Inflammatory macrophage treated with lipopolysaccharide for 4 hours (primary cell): ENCODE measurements at places on chromosomes 6 and 20.

DNA sequence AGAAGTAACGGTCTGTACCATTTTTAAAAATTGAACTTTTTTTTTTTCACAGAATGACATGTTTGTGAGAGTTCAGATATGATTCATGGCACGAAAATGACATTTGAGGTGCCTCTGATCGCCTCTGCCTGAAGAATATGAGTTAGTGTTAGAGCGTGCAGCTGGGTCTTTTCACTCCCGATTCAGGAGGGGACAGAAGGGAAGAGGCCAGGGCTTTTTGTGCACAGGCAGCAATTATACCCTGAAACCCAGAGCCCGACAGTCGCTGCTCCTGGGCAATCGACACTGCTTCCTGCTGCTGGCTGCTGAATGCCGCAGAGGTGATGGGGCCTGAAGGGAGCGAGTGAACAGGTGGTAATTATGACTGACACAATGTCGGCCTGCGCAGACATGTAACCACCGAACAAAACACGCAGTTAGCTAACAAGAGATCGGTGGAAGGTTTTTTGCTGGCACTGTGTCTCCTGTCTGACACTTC, 652.0 kb upstream of the NOX3 start:
- no peak for DNase-seq

- DNase-seq, result no peak
Observed at GRCh38 chr6:74069089-74069581, 373.1 kb downstream of the CD109 start.

DNA sequence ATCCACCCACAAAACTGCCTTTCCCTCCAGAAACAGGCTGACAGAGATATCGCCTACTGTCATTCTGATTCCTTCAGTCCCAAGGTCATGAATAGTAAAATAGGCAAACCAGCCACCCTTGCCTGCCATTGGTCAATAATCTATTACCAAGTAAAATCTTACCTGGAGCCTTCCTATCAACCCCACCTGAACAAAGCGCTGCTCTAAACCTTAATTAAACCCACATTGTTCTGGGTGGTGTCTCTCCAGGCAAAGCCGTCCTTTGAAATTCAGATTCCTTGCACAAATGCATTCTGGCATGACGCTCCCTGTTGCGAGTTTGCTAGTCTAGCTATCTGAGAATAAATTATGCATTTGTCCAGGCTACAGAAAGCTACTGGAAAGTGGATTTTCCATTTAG, 291.6 kb upstream of the ECI2 start:
- no peak for DNase-seq

GRCh38 chr6:10740061-10740460, 7.5 kb upstream of the TMEM14B start:
- DNase-seq, result no peak

GRCh38 chr6:47456536-47456975, 21.0 kb upstream of the CD2AP start:
- no peak for DNase-seq

DNA sequence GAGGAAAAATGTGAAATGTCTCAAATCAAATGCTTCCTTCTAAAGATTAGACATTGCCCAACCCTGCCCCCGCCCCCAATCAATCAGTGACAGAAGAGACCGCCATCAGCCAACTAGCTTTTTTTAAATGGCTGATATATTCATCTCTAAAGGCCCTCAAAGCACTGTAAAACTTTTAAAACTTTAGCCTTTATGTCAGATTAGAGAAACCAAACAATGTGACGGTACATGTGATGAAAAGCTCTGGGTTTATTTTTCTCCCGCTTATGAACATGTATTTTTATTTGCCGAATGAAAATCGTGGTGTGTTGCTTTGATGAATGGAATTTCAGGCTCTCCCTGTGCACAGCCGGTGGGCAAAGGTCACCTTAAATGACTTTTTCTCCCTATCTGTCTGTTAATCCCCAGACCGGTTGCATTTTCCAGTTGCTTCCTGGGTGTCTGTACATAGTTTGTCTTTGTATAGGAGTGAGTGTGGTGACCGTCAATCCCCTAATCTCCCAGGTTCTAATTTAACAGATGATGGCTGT, 38.5 kb downstream of the TBC1D7 start:
- DNase-seq, result no peak
